ENCODE measurements at places on chromosomes 4 and X. TPM values are rescaled to one million over a fixed set of nuclear protein-coding genes. Genes with fewer than 3 reads are reported as not detected.

Gene HGFAC
- total RNA-seq = 0.10 TPM

DNA sequence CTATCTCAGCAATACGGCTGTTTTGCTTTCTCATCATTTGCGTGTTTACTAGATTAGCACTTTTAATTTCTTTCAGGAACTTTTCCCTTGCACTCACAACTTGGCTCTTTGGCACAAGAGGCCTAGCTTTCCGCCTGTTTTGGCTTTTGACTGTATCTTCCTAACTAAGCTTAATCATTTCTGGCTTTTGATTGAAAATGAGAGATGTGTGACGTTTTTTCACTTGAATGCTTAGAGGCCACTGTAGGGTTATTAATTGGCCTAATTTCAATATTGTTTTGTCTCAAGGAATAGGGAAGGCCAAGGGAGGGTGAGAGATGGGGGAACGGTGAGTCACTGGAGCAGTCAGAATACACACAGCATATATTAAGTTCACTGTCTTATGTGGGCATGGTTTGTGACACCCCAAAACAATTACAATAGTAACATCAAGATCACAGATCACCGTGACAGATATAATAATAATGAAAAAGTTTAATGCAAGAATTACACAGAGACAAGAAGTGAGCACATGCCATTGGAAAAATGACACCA, 27.3 kb downstream of the MND1 start:
- DNase-seq = no peak

GRCh38 chr4:113823291-113823659, 61.7 kb upstream of the CAMK2D start:
- DNase-seq = no peak

- no peak for DNase-seq
Observed at GRCh38 chr4:11801466-11802446, 373.1 kb upstream of the HS3ST1 start.

GRCh38 chrX:75114638-75115037, 41.4 kb downstream of the ABCB7 start:
- DNase-seq = no peak
